Hematopoietic multipotent progenitor cell (in vitro differentiated cells): ENCODE measurements at places on chromosomes 4 and X. TPM values are rescaled to one million over a fixed set of nuclear protein-coding genes. Genes with fewer than 3 reads are reported as not detected.

The TGIF2LX gene
- total RNA-seq, result not detected

The FSTL5 gene
- not detected for total RNA-seq

The PNMA6A gene
- total RNA-seq, result 4.6 TPM

The YIPF7 gene
- under 0.01 TPM for total RNA-seq
